RWPE1 (cell line): ENCODE measurements at places on chromosomes 5 and 9.

- DNase-seq = no peak
Observed at GRCh38 chr5:172111852-172112225, 76.2 kb downstream of the STK10 start.

- DNase-seq = no peak
Observed at GRCh38 chr5:154359221-154359573, 86.6 kb upstream of the SAP30L start.

DNA sequence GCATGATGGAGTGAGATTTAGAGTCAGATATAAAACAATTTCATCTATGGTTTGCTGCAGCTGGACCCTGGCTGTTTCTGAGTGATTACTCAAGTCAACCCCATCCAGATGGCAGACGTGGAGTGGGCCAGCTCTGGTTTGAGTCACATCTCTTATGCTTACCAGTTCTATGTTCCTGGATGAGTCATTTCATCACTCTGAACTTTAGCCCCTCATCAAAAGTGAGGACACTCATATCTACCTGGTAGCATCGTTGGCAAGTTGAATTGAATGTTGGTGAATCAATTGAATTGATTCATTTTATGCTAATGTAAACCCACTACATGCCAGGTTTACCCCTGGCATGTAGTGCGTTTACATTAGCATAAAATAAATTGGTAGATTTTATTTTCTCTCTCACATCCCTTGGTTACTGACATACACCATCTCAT is 176.4 kb downstream of the FGF18 start:
- DNase-seq = peak; percentile 45

DNA sequence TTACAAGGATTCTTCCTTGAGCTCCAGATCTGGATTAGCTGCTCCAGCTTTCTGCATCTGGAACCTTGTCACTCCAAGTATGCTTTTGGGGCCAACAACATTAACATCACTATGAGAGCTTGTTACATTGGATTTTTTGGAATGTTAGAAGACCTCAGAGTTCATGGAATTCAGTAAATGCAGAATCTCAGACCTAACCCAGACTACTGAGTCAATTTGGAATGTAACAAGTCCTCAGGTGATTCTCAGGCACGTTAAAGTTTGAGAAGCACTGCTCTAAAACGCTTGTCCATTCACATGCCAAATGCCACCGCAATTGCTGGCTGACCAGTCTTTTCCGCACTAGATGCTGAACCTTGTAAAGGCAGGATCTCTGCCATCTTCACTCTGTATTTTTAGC is 251.4 kb upstream of the TRIM32 start:
- DNase-seq = no peak

- DNase-seq = peak; percentile 9
Observed at GRCh38 chr5:59348189-59348588, 545.3 kb downstream of the PDE4D start.

GRCh38 chr9:134025606-134026541 is 593 bp downstream of the BRD3OS start:
- peak; percentile 51 for DNase-seq

- DNase-seq = no peak
Observed at GRCh38 chr9:89462817-89463683, 34.9 kb downstream of the SEMA4D start.

DNA sequence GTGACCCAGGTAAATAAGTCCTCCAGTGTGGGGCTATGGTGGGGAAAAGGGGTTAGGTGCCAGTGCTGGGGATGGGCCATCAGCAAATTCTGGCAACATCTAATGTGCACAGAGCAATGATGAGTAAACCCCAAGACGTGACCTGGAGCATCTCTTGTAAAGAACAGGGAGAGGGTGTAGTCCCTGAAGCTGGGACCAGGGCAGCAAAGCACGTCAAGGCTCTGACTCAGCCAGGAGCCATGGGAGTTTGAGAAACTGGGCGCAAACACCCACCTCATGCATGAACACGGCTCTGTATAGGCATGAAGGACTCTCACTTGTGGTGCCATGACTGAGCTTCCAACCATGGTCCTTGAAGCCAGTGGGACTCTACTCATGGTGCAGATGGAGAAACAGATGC is 51.8 kb downstream of the DUSP1 start:
- DNase-seq = no peak

GRCh38 chr5:43075319-43076293 is 35.5 kb upstream of the ANXA2R start:
- DNase-seq = no peak
